ENCODE measurements at places on chromosomes 16 and 17.

DNA sequence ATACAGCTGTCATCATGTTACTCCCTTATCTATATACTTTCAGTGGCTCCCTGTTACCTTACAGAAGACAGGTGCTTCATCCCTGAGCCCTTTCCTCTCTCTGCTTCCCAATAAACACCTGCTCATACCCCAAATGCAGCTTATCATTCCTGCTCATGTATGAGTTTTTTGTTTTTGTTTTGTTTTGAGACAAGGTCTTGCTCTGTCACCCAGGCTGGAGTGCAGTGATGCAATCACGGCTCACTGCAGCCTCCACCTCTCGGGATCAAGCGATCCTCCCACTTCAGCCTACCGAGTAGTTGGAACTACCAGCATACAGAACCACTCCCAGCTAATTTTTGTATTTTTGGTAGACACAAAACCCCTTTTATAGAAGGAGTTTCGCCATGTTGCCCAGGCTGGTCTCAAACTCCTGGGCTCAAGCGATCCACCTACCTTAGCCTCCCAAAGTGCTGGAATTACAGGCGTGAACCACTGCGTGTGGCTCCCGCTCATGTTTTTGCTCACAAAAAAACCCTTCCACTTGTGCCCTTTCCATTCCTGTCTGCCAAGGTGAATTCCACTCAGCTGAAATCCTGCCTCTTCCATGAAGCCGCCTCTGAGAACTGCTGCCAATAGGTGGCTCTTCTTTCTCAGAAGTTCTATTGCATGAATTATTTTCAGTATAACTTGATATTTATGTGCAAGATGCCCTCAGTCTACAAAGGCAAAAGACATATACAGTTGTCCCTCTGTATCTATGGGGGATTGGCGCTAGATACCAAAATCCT is 7.9 kb upstream of the RNF157 start:
- DNase-seq = no peak

DNA sequence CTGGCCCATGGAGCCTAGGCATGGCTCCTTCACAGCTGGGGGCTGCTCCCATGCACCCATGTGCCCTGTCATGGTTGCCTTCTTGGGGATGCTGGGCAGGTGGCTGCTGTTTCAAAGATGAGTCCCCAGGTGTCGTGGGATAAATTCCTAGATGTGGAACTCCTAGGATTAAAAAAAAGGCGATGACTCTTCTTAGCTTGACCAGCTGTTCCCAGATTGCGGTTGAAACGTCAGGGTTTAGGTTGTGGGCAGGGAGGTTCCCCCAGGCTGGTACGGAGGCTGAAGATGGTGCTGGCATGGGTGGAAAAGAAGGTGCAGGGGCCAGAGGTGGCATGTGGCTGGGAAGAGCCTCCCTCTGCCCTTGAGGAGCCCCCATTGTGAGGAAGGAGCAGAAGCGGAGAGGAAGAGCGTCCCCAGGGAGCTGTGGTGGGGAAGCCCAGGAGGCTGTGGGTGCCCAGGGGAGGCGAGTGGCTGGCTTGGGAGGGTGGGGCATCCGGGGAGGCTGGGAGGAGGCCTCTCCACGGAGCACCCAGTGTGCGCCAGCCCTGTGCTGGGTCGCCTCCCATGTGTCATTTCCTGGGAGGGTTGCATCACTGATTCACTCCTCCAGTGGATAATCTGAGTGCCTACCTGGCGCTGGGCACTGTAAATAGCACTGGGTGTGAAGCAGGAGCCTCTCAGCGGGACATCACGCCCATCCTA is 7.5 kb upstream of the KCNJ12 start:
- DNase-seq = no peak

DNA sequence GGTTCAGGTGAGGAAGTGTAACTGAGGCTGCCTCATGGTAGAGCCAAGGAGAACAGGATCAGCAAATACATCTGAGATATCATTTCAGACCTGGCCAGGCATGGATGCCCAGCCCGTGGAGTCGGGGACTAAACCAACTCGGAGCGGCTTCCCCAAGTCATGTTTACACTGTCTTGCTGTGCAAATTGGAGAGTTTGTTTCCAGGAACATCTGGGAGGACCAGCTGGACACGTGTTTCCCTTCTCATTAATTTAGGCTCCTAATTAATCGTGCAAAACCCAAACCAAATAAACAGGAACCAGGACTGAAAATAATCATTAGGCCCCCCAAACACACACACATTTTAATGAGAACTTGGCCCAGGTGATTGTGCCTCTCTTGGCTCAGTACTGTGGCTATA is 70.9 kb upstream of the SALL1 start:
- DNase-seq = no peak

DNA sequence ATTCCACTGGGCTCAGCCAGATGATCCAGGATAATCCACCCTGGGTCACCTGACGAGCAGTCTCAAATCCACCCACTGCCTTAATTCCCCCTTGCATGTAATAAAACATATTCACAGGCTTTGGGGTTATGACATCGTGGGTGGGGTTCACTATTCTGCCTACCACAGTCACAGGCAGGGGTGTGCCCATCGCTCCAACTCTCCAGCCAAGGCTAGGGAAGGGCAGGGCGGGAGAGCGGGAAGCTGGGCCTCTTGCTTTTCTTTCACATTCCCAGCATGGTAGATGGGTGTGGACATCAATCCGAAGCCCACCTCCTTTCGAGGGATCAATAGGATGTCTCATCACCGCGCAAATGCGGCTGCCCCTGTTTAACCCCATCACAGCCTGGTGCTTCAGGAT is 12.7 kb upstream of the CD300LD start:
- DNase-seq = no peak

DNA sequence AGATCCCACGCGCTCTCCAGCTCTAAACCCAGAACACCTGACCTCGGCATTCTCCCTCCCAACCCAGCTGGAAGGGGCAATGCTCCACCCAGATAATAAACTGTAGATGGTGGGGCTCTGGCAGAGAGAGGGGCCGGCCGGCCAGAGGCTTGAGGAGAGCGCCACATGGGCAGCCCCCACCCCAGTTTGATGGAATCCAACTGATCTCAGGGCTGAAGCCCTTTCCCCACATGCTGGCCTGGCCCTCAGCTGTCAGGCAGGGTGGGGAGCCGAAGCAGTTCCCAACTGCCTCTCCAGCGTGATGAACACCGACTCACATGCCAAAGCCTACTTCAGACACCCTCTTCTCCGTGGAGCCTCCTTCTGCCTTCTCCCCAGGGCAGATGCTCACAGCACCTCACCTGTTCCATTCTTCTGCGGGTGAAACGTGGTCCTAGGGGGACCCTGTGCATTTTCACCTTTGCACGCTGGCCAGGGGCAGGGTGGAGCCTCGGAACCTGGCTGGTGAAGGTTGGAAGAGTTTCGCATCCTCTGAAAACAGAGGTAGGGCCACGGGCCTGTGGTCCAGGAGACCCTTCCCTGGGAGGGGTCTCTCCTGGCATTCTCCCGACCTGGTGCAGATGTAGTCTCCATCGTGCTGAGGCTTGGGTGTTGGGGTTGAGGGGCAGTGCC is 65.7 kb upstream of the ZNF469 start:
- DNase-seq = no peak

GRCh38 chr17:59760160-59760559 is 52.7 kb downstream of the VMP1 start:
- DNase-seq = no peak

DNA sequence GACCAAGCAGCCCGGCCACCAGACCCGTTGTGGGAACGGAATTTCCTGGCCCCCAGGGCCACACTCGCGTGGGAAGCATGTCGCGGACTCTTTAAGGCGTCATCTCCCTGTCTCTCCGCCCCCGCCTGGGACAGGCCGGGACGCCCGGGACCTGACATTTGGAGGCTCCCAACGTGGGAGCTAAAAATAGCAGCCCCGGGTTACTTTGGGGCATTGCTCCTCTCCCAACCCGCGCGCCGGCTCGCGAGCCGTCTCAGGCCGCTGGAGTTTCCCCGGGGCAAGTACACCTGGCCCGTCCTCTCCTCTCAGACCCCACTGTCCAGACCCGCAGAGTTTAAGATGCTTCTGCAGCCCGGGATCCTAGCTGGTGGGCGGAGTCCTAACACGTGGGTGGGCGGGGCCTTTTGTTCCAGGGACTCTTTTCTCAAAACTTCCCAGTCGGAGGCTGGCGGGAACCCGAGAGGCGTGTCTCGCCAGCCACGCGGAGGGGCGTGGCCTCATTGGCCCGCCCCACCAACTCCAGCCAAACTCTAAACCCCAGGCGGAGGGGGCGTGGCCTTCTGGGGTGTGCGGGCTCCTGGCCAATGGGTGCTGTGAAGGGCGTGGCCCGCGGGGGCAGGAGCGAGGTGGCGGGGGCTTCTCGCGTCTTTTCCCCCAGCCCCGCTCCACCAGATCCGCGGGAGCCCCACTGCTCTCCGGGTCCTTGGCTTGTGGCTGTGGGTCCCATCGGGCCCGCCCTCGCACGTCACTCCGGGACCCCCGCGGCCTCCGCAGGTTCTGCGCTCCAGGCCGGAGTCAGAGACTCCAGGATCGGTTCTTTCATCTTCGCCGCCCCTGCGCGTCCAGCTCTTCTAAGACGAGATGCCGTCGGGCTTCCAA is at the start of gene SLC2A4:
Gene SLC2A4 (plus strand): TSS at position 645 of the 879 bp plus-strand sequence. CDS start 217 bp downstream, at position 862.
- peak; percentile 90 for DNase-seq

DNA sequence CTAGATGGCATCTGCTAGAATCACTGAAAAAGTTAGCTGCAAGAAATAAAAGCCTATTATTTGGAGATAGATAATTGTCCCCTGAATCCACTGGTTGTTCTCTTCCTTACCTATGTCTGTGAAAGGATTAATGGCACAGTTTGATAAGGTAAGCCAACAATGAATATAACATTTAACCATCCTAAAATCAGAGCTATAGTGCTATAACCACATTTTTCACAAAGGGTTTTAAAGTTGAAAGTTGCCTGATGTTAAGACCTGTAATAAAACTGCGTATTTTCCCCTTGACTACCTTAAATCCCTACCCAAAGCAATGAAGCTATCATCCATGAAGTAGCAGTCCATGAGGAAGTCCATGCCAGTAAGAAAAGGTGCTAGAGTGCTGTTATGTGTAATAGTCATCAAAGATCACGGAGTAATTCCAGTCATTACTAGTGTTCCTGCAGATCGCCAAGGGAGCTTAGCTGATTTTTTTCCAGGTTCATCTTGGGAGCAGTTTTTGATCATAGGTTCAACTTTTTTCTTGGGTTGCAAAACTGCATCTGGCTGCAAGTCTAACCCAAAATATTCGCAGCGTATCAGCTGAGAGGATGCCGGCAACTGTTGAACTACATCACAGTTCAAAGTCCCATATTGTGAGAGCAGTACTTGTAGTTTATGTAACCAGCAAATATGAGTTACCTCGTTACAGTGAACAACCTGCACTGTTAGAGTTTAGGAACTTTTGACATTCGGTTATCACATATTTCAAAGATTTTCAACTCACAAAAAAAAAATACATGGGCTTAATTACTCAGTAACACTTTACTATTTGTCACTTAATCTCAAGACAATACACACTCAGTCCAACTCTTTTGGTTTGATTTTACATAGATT is 18.2 kb upstream of the RSL1D1 start:
- DNase-seq = no peak

- DNase-seq = no peak
Observed at GRCh38 chr16:55487048-55487803, 8.2 kb downstream of the MMP2 start.

- DNase-seq = no peak
Observed at GRCh38 chr16:84879569-84880487, 60.0 kb downstream of the CRISPLD2 start.

DNA sequence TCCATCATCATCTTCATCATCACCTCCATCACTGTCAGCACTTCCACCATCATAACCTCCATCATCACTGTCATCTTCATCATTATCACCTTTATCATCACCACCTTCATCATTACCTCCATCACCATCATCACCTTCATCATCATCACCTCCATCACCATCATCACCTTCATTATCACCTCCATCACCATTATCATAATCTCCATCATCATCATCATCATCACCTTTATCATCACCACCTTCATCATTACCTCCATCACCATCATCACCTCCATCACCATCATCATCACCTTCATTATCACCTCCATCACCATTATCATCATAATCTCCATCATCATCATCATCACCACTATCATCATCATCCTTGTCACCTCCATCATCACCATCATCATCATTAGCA is 309.7 kb downstream of the HAPSTR1 start:
- no peak for DNase-seq

- no peak for DNase-seq
Observed at GRCh38 chr17:78839235-78839761, 1.3 kb downstream of the USP36 start.

GRCh38 chr17:6054372-6054771 is 15.8 kb upstream of the WSCD1 start:
- no peak for DNase-seq

- no peak for DNase-seq
Observed at GRCh38 chr16:29909391-29909790, 9.1 kb downstream of the ASPHD1 start.

DNA sequence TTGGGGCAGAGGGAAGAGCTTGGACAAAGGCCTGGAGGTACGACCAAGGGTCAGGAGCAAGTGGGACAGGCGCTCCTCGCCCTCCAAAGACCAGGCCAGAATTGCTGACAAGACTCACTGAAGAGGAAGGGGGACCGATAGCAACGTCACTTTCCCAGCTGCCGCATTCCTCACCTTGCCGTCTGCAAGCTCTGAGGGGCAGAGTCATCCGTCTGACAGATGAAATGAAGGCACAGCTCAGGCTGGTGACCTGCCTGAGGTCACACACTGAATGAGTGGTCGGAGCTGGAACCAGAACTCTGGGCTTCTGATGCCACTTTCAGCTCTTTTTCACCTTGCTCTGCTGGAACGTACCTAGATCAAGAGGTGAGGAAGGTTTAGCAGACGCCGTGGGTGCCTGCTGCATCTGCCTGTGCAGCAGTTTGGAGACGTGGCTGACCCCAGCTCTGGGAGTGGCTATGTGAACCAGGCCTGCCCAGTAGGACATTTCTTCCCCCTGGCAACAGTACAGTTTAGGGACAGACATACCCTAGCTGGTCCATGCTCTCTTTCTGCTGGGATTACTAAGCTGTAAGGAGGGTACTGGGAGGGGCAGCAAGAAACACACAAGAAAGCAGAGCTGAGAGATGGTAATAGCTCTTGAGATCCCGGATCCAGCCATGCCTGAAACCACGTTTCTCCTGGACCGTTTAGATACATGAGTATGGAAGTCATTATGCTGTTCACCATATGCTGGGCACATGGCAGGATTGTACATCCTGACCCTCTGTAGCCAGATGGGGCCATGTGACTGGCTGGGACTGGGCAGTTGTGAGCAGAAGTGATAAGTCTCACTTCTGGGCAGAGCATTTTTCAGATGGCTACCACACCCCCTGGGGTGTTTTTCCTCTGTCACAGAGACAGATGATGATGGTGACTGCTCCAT is 50.9 kb downstream of the IL21R start:
- DNase-seq = no peak

DNA sequence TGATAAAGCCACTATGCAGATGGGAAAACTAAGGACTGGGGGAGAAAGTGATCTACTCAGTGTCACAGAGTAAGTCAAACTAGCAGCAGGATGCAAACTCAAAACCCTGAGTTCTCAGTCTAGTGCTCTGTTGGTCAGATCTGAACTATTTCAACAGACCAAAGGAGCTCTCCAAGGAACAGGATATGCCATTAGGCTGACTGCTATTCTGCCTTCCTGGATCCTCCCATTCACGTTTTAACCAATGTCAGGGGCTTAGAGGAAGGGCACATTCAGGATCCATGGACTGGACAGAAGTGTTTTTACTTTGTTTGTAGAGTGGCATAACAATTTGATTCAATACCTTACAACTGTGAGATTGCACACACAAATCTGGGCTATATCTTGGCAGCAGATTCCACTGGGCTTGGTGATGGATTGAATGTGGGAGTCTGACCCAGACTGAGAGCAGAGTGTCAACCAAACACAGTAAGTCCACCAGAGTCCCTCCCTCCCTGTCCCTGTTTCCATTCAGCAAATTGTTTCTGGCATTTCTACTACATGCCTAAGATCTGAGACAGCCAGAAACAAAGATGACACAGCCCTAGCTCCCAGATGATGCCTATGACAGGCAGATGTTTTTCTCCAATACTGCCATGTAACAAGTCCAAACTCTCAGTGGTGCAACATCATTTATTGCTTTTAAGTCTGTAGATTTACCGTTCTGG is 337.8 kb upstream of the CDH5 start:
- no peak for DNase-seq

Data from CD4-positive, alpha-beta T cell treated with Interleukin-15 for 1 hour (primary cell).